Activated CD4-positive, alpha-beta T cell treated with anti-CD3 and anti-CD28 coated beads, Interleukin-2, amount 10 ng/mL, durations not matched to agents 7 days and 5 days (primary cell): ENCODE measurements at places on chromosomes 4 and X. TPM values are rescaled to one million over a fixed set of nuclear protein-coding genes. Genes with fewer than 3 reads are reported as not detected.

The EPHA5 gene
- not detected for total RNA-seq

The ATP1B4 gene
- total RNA-seq, result not detected

The PASD1 gene
- total RNA-seq, result not detected

The APBB2 gene
- 0.62 TPM for total RNA-seq

The ATP7A gene
- total RNA-seq, result 13.3 TPM

The GATA1 gene
- not detected for total RNA-seq

DNA sequence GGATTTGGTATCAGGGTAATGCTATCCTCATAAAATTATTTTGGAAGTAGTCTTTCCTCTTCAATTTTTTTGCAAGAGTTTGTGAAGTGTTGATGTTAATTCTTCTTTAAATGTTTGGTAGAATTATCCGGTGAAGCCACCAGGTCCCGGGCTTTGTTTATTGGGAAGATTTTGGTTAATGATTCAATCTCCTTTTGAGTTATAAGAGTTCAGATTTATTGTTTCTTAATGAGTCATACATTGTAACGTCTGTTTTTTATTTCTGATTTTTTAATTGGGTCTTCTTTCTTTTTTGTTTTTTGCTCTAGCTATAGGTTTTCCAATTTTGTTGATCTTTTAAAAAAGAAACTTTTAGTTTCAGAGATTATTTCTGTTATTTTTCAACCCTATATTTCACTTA is 412.3 kb downstream of the PDGFC start:
- no peak for DNase-seq

DNA sequence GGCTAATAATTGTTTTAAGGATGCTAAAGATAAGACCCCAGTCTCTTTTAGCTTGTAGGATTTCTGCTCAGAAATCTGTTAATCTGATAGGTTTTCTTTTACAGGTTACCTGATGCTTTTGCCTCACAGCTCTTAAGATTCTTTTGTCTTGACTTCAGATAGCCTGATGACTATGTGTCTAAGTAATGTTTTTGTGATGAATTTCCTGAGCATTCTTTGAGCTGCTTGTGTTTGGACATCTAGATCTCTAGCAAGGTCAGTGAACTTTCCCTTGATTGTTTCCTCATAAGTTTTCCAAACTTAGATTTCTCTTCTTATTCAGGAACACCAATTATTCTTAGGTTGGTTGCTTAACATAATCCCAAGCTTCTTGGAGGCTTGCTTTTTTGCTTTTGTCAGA is 104.1 kb downstream of the ZNF518B start:
- DNase-seq, result no peak

GRCh38 chrX:47283015-47283771 is 50.4 kb downstream of the USP11 start:
- DNase-seq, result no peak

- no peak for DNase-seq
Measured at GRCh38 chr4:7161721-7162214, 30.6 kb upstream of the SORCS2 start.

- no peak for DNase-seq
Measured at GRCh38 chr4:17624821-17625220, 10.4 kb downstream of the MED28 start.
